ENCODE measurements at places on chromosomes 12 and 14.

GRCh38 chr12:44433659-44434058, 442.5 kb downstream of the NELL2 start:
- DNase-seq: no peak

- peak; percentile 40 for DNase-seq
Measured at GRCh38 chr14:52363041-52363704, 49.1 kb downstream of the PTGER2 start.

- DNase-seq: no peak
Measured at GRCh38 chr14:58238252-58239243, 6.1 kb upstream of the PSMA3 start.

GRCh38 chr14:53010193-53011040, 59.6 kb upstream of the FERMT2 start:
- peak; percentile 10 for DNase-seq

DNA sequence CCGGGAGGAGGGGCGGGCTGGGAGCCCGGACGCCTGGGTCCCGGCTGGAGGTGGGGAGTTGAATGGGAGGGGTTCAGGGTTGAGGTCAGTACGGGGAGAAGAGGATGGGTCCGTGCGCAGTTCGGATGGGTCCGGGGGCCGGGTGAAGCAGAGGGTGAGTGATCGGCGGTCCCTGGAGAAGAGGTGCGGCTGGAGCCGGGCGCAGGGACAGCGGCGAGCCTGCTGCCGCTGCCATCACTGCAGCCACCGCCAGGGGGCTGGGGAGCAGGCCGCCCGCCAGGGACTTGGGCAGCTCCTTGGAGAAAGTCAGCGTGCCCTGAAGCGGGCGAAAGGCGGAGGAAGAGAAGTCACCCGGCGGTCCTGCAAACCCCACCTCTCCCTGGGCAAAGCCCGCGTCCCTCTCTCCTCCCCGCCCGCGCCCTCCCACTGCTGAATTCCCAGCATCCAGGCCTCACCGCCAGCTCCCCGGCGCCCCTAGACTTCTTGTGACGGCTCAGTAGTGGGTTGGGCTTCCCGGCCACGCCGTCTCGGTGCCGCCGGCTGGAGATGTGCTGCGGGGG, 6.0 kb upstream of the GPR84 start:
- peak; percentile 81 for DNase-seq

DNA sequence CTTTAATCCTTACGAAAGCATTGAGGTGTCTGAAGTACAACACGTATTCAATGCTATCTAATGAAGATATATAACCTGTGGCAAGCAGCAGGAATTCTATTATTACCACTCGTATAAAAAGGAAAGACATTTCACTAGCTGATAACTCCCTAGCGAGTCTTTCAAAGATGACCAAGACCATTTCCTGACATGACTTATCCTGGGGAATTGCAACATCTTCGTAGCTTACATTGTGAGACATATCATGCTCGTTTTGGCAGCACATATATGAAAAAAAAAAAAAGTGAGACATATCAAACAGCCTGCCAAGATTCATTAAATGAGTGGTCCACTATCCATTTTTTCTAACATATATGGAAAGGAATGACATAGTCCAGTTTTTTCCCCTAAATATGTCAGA, 337.0 kb downstream of the FSCB start:
- no peak for DNase-seq

DNA sequence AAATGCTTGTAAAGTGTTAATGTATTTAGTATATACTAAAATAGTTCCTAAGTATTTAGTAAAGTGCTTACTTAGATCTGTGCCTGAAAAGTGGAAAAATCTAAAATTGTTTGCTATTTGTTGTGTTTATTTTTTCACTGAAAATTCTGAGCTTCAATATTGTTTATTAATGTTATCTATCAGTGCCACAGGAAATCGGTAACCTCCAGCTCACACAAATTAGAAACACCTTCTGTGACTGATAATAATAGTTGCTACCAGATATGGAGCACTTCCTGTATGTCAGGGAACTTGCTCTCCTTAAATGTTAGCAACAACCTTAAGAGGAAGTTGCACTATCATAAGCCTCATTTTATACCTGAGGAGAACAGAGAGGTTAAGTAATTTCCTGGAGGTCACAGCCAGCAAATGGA, 723 bp upstream of the LRP10 start:
- no peak for DNase-seq

DNA sequence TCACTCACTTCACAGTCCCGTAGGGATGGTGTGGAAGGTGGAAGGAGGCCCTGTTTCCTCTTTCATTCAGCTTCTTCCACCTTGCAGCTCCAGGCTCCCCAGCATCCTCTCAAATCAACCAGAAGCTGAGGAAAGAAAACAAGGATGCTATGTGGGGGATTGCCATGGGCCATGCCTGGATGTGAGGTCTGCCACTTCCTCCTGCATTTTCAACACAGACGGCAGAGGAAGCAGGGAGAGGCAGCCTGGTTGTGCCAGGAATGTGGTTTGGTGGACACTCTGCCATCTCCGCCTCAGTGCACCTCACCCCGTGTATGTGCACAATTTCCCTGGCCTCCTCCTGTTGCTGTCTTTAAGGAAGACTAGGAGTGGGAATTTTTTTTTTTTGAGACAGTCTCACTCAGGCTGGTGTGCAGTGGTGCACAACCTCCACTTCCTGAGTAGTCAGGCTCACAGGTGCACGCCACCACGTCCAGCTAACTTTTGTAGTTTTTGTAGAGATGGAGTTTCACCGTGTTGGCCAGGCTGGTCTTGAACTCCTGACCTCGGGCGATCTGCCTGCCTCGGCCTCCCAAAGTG, 99.2 kb downstream of the SLC15A4 start:
- no peak for DNase-seq

DNA sequence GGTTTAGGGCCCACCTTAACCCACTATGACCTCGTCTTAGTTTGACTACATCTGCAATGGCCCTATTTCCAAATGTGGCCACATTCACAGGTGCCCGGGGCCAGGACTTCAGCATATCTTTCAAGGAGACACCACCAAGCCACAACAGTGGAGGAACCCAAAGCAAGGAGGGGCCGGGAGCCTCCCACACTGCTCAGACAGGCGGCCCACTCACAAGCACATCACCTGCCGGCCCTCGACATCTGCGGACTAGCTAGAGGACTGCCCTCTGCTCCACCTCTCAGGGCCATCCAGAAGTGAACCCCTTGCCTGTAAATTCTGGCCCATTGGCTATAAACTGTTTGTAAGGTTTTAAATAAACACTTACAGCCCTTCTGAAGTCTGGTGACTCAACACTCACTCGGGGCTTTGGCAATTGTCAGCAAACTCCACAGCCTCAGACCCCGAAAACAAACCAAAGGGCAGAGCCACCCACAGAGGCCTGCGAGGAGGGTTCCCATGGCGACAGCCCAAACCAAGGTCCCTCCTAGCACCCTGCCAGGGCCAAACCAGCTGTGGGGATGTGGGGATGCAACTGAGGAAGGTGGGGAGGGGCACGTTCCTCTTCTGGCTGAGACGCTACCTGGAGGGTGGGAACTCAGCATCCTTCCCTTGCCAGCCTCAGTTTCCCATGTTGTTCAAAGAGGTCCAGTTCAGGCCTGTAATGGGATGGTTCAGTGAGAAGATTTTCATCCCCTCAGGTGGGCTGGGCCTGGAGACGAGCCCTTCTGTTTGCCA, 95.8 kb downstream of the DICER1 start:
- DNase-seq: no peak

GRCh38 chr12:52132754-52133161, 53.3 kb downstream of the SMIM41 start:
- peak; percentile 76 for DNase-seq

- DNase-seq: peak; percentile 18
Measured at GRCh38 chr12:114636723-114637480, 47.1 kb downstream of the TBX3 start.

DNA sequence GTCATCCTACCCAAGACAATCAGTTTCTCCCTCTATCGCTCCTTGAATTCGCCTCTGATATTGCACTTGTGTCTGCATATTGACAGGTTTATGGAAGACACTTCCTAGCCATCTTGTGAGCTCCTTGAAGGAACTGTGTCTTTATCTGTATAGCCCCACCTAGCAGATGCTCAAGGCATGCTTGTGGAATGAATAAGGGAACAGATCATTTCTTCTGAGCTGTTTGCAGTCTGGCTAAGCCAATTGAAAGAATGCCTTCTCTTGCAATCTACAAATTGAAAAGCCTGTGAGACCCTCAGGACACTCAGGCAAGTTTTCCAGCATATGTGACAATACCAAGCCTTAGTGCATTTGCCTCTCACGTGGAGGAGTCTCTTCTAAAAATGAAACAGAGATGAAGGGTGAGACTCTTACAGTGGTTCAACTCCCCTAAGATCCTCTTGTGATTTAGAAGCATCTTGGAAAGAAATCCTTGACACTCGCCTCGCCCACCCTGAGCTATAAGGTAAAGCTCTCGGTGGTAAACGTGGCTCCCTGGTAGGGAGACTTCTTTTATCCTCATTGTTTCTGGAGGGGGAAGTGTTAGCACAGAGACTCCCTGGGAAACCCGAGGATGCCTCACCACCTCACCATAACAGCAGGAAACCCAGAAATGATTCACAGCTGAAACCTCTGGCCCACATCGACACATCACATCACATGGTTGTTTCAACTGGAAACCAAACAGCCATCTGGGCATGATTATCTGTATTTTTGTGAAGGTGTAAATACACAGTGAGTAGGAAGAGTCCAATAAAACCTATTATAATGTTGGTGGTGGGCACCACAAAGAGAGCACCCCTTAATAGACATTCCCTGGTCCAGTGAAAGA, 112.3 kb upstream of the BCL2L14 start:
- peak; percentile 93 for DNase-seq

- peak; percentile 61 for DNase-seq
Measured at GRCh38 chr12:5434647-5435560, 3.0 kb downstream of the NTF3 start.

Measured in AG10803 (cell line).